A549 treated with dexamethasone at 1 μM for 4 hours (cell line): ENCODE measurements at places on chromosomes 16 and 17. TPM values are rescaled to one million over a fixed set of nuclear protein-coding genes. Genes with fewer than 3 reads are reported as not detected.

The FMNL1 gene
- total RNA-seq, result 22.1 to 35.1 TPM (median 33.5 TPM) in 5 replicates

The WNT3 gene
- total RNA-seq, result 3.6 to 4.7 TPM (median 4.2 TPM) in 5 replicates

The C16orf96 gene
- 0.04 to 0.06 TPM (median 0.06 TPM) in 5 replicates for total RNA-seq

The HS3ST3B1 gene
- total RNA-seq, result 0.88 to 1.9 TPM (median 1.7 TPM) in 5 replicates

The ALDH3A1 gene
- 804 to 1,194 TPM (median 832 TPM) in 5 replicates for total RNA-seq

The CCL7 gene
- total RNA-seq, result 0.14 to 0.27 TPM (median 0.20 TPM) in 3 of 5 replicates, not detected in the others

The CIBAR2 gene
- total RNA-seq, result 0.08 TPM in 1 of 5 replicates, not detected in the others

The GAS7 gene
- 0.38 to 0.73 TPM (median 0.61 TPM) in 5 replicates for total RNA-seq
